ENCODE measurements at places on chromosomes 3 and 15.
A peak's percentile ranks its signal among the peaks of the same experiment; 100 is the strongest.

GRCh38 chr3:146166415-146166821 is 5.4 kb upstream of the PLOD2 start:
- no peaks in the 10 kb centered on the region for H3K27me3 ChIP-seq
- peaks cover 10% of the 10 kb centered on the region for H3K4me1 ChIP-seq
- DNase-seq, result no peak
- no peak overlapping the region for H3K27ac ChIP-seq

DNA sequence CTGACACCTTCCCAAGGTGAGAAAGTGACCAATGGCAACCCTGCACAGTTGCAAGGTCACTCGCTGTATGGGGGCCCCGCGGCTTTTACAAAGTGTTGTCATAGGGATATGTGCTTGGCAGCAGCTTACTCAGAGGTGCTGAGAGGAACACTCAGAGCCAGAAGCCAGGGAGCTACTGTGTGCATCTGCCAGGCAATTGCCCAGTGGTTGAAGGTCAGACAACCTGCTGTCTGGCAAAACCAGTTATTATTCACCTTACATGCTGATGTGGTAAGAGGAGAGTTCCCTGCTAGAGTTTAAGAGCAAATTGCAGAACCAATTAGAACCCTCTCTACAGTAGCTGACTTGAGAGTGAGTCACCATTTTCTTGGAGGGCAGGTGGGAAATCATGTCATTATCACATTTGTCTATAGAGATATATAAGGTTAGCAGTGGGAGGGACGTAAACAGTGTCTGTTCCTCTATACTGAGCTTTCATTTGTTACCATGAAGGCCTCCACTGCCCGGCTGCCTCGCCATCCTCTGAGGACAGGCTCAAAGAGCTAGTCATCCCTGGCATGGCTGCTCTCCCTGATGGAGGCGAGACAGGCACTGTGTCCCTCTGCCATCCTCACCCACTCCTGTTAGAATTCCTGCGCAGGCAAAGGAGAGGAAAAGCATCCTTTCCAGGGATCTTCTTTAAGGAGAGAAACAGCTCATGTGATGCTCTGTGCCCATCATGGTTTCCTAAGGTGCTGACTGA is 274.4 kb downstream of the PLCL2 start:
- no peaks in the 10 kb centered on the region for H3K27me3 ChIP-seq
- DNase-seq, result no peak
- H3K36me3 ChIP-seq, result no peaks in the 10 kb centered on the region

DNA sequence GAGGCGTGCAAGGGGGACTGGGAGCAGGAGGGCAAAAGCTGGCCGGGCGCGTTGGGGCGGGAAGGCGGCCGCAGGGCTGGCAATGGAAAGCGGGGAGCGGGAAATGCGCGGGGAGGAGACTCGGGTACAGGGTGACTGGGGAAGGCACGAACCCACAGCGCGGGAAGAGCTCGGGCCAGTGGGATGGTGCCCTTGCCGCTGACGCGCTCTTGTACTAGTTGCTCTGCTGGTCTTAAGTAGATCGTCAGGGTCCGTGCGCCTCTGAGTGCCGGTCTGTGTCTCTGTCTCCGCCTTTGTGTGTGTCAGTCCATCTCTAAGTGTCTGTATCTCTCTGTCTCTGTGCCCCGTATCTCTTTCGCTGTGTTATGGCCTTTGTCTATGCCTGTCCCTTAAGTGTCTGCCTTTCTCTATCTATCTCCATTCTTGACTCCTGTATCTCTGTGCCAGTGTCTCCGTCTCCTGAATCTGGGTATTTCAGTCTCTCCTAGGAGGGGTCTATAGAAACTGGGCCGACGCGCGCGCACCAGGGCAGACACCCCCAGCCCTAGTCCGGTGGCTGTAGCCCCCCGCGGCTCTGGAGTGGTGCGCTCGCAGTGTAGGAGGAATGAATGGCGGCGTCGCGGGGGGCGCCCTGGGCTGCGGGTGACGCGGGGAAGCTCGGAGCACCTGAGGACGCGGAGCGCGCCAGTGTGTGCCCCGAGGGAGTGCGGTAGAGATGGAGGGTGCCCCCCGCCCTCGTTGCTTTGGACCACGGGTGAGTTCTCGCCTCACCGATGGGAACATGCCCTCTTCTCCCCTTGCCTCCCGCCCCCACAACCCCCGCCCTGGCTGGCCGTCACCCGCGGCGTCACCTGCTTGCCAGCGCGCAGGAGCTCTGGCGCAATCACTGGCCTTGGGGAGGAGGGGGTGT is 756 bp upstream of the CAMK2N2 start:
- no peak overlapping the region for H3K27ac ChIP-seq
- H3K4me3 ChIP-seq, result peak overlapping the region; percentile 56
- no peaks in the 10 kb centered on the region for H3K36me3 ChIP-seq
- H3K27me3 ChIP-seq, result peaks cover 81% of the 10 kb centered on the region
- peaks cover 29% of the 10 kb centered on the region for H3K4me1 ChIP-seq

GRCh38 chr3:159080256-159080655 is 278.4 kb downstream of the MFSD1 start:
- H3K4me1 ChIP-seq, result no peaks in the 10 kb centered on the region
- no peak for DNase-seq
- no peaks in the 10 kb centered on the region for H3K36me3 ChIP-seq
- H3K27ac ChIP-seq, result no peak overlapping the region
- no peak overlapping the region for H3K4me3 ChIP-seq

DNA sequence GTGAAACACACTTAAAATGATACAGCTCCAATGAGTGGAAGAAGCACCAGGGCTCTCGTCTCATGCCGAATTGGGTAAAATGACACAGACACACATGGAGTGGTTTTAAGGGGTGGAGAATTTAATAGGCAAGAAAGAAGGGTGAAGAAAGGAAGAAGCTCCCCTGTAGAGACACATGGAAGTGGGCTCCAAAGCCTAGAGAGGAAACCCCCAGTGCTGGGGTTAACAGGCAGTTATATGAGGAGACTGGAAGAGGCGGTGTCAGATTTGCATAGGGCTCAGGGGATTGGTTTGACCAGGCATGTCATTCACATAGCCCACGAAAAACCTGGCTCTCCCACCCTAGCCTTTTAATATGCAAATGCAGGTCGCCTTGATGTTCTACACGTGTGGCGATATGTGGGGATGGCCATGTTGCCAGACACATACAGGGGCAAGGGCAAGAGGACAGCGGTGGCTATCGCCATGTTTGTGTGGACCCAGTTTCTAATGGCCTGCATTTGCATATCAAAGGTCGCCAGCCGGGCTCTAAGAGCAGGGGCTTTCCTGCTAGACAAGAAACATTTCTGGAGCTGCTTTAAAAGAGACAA is 1.9 kb upstream of the DPH6 start:
- H3K36me3 ChIP-seq, result no peaks in the 10 kb centered on the region
- H3K4me3 ChIP-seq, result no peak overlapping the region
- no peak for DNase-seq
- no peaks in the 10 kb centered on the region for H3K27me3 ChIP-seq

GRCh38 chr15:72375501-72375845 is 341 bp downstream of the HEXA start:
- peak overlapping the region; percentile 90 for H3K27ac ChIP-seq
- H3K4me3 ChIP-seq, result peak overlapping the region; percentile 57
- no peaks in the 10 kb centered on the region for H3K27me3 ChIP-seq
- no peaks in the 10 kb centered on the region for H3K36me3 ChIP-seq
- peaks cover 36% of the 10 kb centered on the region for H3K4me1 ChIP-seq
- DNase-seq, result peak; percentile 74

- no peaks in the 10 kb centered on the region for H3K36me3 ChIP-seq
- no peak for DNase-seq
- no peaks in the 10 kb centered on the region for H3K27me3 ChIP-seq
- no peak overlapping the region for H3K27ac ChIP-seq
These were observed 70.5 kb upstream of the SEC13 start for GRCh38 chr3:10391391-10391790.

DNA sequence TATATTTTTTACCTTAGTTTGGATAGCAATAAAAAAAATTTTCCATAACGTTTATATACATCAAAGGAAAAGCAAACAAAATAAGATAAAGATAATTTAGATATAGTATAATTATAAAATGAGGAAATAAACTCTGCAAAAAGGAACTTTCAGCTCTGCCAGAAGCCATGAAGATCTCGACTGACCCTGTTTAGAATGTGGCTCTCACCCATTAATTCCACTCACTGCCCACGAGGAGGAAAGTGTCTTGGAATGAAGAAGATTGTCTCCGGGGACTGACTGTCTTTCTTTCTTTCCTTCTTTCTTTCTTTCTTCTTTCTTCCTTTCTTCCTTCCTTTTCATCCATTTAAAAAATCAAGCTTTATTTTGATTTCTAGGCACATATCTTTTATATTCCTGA is 20.1 kb upstream of the PRR20G start:
- DNase-seq, result no peak
- no peaks in the 10 kb centered on the region for H3K36me3 ChIP-seq
- peaks cover 12% of the 10 kb centered on the region for H3K27me3 ChIP-seq

DNA sequence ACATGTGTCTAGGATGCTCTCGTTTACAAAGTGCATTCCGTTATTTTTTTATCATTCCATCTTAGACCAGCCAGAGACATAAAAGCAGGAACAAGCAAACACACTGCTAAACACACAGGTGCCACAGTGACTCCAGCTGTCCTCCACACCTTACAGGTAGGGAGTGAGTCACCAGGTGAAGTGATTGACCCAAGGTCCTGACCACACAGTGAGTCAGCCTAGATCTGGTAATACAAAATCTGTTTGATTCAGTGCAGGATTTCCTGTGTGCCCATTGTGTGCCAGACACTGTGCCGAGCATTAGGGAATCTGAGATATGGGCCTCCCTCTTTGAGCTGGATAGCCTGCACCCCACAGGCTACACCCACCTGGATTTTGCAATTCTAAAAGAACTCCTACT is 16.7 kb upstream of the BFSP2 start:
- H3K27me3 ChIP-seq, result no peaks in the 10 kb centered on the region
- H3K4me1 ChIP-seq, result no peaks in the 10 kb centered on the region
- H3K27ac ChIP-seq, result no peak overlapping the region
- no peak for DNase-seq
- H3K36me3 ChIP-seq, result no peaks in the 10 kb centered on the region

DNA sequence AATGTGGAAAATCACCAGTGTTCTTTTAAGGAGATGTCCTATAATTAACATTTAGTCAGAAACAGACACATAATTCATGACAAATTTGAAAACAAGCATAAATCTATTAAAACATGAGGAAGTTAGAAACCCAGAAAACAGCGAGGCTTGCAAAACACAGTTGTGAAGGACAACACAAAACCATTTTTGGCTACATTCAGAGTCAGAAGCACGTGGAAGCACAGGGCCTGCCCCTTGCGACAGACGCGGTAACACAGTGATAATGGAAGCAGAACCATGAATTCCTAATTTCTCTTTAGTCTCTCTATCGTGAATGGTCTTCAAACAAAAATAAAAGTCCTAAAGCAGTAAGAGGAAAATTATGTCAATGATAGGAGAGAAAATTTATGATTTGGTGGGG is 12.2 kb downstream of the NCEH1 start:
- peaks cover 4% of the 10 kb centered on the region for H3K4me1 ChIP-seq
- H3K36me3 ChIP-seq, result no peaks in the 10 kb centered on the region
- DNase-seq, result no peak
- no peaks in the 10 kb centered on the region for H3K27me3 ChIP-seq
- no peak overlapping the region for H3K4me3 ChIP-seq

DNA sequence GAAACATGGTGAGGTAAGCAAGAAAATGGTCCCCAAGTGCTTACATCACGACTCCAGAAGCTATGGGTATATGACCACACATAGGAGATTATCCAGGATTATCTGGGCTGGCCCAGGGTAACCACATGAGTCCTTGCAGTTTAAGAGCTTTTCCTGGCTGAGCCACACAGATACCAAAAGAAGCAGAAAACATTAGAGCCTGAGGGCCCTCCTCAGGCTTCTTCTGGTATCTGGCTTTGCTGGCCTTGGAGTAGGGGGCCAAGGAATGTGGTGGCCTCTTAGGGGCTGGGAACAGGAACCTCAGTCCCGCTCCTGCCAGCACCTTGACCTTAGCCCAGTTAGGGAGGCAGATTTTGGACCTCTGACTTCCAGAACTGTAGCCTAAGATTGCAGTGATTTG is 259.1 kb downstream of the KCNMB2 start:
- no peaks in the 10 kb centered on the region for H3K4me1 ChIP-seq
- no peak overlapping the region for H3K27ac ChIP-seq
- DNase-seq, result no peak
- H3K36me3 ChIP-seq, result no peaks in the 10 kb centered on the region
- no peak overlapping the region for H3K4me3 ChIP-seq

DNA sequence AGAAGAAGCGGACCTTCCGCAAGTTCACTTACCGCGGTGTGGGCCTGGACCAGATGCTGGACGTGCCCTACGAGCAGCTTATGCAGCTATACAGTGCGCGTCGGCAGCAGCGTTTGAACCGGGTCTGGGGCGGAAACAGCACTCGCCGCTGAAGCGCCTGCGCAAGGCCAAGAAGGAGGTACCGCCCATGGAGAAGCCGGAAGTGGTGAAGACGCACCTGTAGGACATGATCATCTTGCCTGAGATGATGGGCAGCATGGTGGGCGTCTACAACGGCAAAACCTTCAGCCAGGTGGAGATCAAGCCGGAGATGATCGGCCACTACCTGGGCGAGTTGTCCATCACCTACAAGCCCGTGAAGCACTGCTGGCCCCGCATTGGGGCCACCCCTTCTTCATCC is 390.4 kb upstream of the MEIS2 start:
- H3K27me3 ChIP-seq, result no peaks in the 10 kb centered on the region
- H3K4me3 ChIP-seq, result no peak overlapping the region
- H3K36me3 ChIP-seq, result no peaks in the 10 kb centered on the region
- H3K27ac ChIP-seq, result no peak overlapping the region
- no peaks in the 10 kb centered on the region for H3K4me1 ChIP-seq

DNA sequence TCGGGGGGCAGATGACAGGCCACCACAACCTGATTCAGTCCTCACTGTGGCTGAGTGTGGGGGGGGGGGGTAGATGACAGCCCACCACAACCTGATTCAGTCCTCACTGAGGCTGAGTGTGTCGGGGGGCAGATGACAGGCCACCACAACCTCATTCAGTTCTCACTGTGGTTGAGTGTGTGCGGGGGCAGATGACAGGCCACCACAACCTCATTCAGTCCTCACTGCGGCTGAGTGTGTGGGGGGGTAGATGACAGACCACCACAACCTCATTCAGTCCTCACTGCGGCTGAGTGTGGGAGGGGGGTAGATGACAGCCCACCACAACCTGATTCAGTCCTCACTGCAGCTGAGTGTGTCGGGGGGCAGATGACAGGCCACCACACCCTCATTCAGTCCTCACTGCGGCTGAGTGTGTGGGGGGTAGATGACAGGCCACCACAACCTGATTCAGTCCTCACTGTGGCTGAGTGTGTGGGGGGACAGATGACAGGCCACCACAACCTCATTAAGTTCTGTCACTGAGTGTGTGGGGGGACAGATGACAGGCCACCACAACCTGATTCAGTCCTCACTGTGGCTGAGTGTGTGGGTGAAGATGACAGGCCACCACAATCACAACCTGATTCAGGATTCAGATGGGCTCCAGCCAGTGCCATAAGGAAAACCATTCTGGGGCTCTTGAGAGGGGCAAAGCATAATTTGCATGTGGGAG is 16.9 kb downstream of the ZNF717 start:
- H3K27ac ChIP-seq, result no peak overlapping the region
- no peak overlapping the region for H3K4me3 ChIP-seq
- H3K4me1 ChIP-seq, result no peaks in the 10 kb centered on the region

DNA sequence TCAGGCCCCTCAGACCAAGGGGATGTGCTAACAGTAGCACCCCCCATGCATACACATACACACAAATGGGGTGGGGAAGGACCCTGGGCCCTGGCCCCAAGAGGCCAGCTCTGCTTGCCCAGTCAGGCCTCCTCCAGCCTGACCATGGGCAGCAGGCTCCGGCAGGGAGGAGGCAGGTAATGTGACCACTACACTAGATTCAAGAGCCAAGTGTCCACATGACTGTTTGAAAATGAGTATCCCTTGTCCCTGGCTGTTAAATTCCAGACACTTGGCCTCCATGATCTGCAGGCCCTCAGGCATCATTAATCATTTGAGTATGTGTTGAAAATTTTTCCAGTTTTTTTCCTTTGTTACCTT is 13.9 kb upstream of the GNAI2 start:
- H3K4me1 ChIP-seq, result peaks cover 8% of the 10 kb centered on the region
- H3K27me3 ChIP-seq, result peaks cover 7% of the 10 kb centered on the region
- DNase-seq, result no peak
- H3K36me3 ChIP-seq, result no peaks in the 10 kb centered on the region
- no peak overlapping the region for H3K27ac ChIP-seq
- no peak overlapping the region for H3K4me3 ChIP-seq
